ENCODE measurements at places on chromosomes 4 and X. TPM values are rescaled to one million over a fixed set of nuclear protein-coding genes. Genes with fewer than 3 reads are reported as not detected.

SAGE1 gene
- not detected for polyA plus RNA-seq

C4orf50 gene
- polyA plus RNA-seq: not detected

MBNL3 gene
- 92.1 TPM for polyA plus RNA-seq

EFHC2 gene
- not detected for polyA plus RNA-seq

TRIM60 gene
- polyA plus RNA-seq: not detected

HSFX3 gene
- not detected for polyA plus RNA-seq

DGKK gene
- polyA plus RNA-seq: not detected

TNMD gene
- polyA plus RNA-seq: not detected

WAS gene
- 27.8 TPM for polyA plus RNA-seq

NOX1 gene
- polyA plus RNA-seq: not detected

SPACA5 gene
- not detected for polyA plus RNA-seq

NUP62CL gene
- polyA plus RNA-seq: 2.0 TPM

SYTL5 gene
- not detected for polyA plus RNA-seq

TBC1D9 gene
- polyA plus RNA-seq: 4.4 TPM

PLK4 gene
- polyA plus RNA-seq: 0.61 TPM

AWAT2 gene
- polyA plus RNA-seq: not detected

MSX1 gene
- not detected for polyA plus RNA-seq

SLC16A2 gene
- polyA plus RNA-seq: 0.15 TPM

FIP1L1 gene
- 71.6 TPM for polyA plus RNA-seq

LPAR4 gene
- not detected for polyA plus RNA-seq

GRCh38 chr4:172776203-172776861 is 392.3 kb upstream of the GALNT7 start:
- DNase-seq: no peak

GRCh38 chrX:150792949-150793527 is 99.8 kb downstream of the MTMR1 start:
- no peak for DNase-seq

DNA sequence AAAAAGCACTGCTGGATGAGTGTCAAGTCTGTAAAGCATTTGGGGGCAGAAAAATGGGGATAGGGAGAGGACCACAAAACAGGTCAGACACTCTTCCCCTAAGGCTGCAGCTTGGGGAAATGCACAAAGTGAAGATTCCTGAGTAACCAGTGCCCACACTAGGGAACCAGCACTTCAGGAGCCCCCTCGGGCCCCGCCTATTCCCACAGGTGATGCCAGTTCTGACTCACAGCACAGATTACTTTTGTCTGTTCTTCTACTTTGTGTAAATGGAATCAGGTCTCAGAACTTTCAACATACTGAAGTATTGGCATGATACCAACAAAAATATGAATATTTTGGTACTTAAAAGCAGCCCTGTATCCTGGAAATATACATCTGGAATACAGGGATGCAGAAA is 112.5 kb downstream of the ADRA2C start:
- DNase-seq: no peak

DNA sequence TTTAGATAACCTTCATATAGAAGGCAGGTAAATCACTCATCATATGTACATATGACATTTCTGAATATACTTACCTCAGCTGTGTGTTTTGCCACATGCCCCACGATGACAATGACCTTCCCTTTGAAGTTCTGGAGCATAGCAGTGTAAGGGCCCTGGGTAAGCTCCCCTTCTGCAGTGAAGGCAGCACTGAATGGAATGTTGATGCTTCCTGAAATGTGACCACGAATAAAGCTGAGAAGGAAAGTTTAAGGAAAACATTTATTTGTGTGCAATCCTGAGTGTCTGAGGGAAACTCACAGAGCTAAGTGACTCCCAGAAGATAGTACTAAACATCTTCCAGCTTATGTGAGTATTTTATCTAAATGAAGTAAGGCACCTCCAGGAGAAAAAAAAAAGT is 200.1 kb downstream of the NPNT start:
- DNase-seq: no peak

DNA sequence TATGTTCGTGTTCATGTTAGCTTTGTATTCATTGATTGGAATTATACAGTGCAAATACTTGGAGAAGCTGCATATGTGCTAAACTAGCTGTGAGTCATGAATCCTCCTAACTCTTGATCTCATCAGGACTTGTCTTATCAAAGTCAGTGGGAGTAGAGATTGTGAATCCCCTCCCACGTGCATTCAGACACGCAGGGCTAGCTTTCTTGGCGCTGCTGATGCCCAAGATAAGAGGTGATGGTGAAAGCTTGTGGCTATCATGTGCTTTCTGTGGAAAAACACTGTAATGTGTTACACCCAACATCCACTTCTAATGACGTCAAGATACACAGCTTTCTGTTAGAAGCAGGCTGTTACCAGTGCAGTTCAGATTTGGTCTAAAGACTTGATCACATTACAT is 348.7 kb upstream of the HAND2 start:
- no peak for DNase-seq

GRCh38 chrX:101958139-101958538 is 26.3 kb upstream of the ZMAT1 start:
- no peak for DNase-seq

- no peak for DNase-seq
Measured at GRCh38 chr4:94517492-94517891, 65.8 kb downstream of the PDLIM5 start.

DNA sequence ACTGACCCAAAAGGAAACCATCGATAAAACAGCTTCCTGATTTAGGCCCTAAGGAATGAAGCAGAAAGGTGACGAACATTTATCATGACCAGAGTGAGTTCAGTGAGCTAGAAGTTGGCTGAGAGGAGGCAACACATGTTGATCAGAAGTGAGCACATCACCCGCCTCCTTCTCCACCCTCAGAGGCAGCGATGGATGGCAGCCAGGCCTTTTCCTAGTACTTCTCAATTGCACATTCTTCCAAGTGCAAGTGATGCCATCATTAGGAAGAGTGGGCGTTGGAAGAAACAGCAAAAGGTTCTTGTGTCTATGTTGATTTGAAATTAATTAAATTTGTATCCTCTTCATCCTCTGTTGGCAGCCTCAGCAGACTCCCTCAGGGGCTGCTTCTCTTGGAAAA is 51.7 kb downstream of the TMEM154 start:
- no peak for DNase-seq

DNA sequence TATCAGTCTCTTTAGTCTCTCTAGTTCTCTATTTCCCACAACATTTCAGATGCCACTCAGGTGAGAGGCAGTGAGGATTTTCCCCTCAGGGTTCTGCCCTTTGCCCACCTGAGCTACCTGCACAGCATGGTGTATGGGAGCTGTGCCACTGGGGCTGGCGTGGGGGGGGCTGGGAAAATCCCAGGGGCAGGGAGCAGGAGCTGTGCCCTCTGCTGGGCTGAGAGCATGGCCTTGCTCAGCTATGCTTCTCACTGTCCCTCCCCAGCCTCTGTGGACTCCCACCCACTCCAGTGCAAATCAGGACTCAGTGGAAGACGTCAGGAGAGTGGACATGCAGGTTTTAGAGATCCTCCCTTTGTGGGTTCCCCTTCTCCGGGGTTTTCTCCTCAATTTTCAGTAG is 57.2 kb downstream of the TRMT44 start:
- no peak for DNase-seq

DNA sequence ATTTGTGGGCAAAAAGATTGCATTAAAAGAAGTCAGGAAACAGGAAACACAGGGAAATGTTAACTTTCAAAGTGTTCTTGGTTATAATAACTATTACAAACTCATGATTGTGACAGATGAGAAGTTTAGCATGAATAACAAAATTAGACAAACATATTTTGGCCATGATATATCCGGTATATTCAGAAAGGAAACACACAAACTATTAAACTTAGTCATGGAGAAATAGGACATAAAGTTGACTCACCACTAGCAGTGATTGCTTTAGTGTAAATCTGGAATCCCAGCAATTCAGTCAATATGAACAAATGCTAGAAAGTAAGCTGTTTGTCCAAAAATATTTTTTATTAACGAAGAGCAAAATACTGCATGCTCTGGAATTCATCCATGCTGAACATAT is 1299.9 kb downstream of the C4orf33 start:
- no peak for DNase-seq

DNA sequence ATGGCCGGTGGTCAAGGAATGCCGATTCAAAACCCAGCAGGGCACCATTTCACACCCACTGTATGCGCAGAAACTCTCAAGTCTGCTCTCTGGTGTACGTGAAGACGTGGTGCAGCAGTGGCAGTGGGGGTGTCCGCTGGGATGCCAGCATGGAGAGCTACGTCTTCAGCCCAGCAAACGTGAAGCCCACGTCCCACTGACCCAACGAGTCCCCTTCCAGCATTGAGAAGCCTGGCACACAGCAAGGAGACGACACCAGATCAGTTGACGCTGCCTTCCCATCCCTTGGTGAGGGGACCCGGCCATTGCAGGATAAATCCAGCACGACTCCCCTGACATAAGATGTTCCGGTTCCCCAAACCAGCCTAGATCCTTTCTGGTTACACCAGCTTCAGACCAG is 2.2 kb upstream of the PLXNB3 start:
- no peak for DNase-seq

GRCh38 chrX:63250253-63250868 is 100.8 kb downstream of the SPIN4 start:
- peak; percentile 41 for DNase-seq

- DNase-seq: peak; percentile 11
Measured at GRCh38 chrX:129932821-129933321, 26.9 kb downstream of the UTP14A start.

DNA sequence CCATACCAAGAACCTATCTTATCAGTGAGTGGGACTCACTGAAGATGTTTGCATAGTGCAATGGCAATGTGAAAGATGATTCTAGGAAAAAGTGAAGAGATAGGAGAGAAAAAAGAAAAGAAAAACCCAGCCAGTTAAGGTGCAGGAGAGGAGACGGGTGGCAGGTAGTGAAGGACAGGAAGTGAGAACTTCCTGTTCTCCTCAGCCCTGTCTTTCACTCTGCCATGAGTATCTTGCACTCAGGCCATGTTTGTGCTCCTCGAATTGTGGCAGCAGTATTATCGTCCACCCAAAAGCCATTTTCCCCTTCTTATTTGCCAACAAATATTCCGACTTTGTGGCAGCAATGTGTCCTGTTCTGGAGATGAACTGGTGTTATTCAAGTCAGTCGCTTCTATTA is 8.6 kb upstream of the ENPEP start:
- DNase-seq: no peak

DNA sequence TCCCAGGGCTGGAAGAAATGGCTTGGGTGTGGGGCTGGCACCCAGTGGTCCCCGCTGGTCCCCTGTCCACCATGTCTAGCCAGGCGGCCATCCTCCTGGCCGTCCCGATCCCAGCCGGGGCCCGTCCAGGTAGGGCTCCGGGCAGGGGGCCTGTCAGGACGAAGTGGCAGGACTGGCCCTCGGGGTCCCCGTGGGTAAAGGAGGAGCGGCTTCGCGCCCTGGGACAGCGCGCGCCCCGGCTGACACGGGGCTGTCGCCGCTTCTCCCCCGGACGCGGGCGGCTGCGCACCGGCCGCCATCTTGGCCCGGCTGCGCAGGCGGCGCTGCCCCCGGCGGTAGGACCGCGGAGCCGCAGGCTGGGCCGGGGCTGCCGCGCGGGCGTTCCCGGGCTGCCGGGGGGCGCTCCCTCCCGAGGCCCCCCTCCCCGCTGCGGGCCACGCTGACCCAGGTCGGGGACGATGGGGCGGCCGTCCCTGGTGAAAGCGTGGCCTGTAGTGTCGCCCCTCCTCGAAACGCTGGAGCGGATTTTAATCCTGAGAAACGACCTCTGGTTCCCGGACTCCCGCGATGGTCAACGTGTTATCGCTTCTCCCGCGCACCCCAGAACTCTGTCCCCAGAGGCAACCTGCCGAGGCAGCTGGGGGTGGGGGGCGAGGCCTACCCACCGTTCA is 60.4 kb upstream of the BCOR start:
- no peak for DNase-seq

- no peak for DNase-seq
Measured at GRCh38 chrX:137565318-137565904, 516 bp upstream of the ZIC3 start.

- DNase-seq: no peak
Measured at GRCh38 chr4:182778222-182778982, 138.8 kb downstream of the DCTD start.

DNA sequence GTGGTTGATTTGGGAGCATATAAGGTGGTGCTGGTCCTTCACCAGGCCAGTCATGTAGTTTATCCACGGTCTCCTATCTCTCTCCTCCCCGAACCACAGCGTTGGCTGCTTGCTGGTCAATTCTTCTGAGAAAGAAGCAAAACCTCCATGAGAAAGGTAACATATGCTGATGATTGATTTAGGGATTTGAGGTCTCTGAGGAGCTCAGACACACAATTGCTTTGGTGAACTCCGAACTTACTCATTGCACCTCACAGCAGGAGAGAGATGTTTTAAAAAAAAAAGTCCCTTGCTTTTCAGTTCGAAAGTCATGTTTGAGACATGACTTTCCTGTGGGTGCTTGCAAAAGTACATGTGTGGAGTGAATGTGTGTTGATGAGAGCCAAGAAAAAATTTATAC is 100.2 kb downstream of the TSPAN7 start:
- DNase-seq: no peak

- DNase-seq: no peak
Measured at GRCh38 chr4:118586357-118586790, 98.8 kb upstream of the METTL14 start.

GRCh38 chr4:4990857-4991540 is 28.3 kb downstream of the CYTL1 start:
- DNase-seq: no peak

GRCh38 chr4:176238826-176239225 is 30.2 kb downstream of the ASB5 start:
- no peak for DNase-seq

- no peak for DNase-seq
Measured at GRCh38 chr4:59728496-59728895, 1471.6 kb upstream of the ADGRL3 start.

DNA sequence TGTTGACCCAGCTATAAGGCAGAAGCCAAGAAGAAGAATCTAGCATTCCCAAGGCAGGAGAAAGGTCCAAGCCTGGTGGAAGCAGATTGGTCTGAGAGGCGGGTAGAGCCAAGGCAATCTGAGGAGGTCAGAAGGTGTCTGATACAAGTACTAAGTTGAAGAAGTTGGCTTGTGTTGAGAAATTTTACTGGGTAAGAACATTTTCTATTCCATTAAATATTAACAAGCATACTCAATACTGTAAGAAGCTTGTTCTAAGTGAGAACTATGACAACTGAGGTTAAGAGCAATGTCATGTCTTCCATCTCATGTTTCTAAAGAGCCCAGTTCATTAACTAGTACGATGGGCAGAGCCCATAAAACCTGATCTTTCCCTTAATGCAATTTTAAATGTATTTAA is 75.0 kb downstream of the FAM13A start:
- no peak for DNase-seq

GRCh38 chr4:183627979-183628588 is 30.9 kb downstream of the RWDD4 start:
- no peak for DNase-seq

GRCh38 chr4:159021597-159022385 is 81.1 kb upstream of the RAPGEF2 start:
- no peak for DNase-seq

DNA sequence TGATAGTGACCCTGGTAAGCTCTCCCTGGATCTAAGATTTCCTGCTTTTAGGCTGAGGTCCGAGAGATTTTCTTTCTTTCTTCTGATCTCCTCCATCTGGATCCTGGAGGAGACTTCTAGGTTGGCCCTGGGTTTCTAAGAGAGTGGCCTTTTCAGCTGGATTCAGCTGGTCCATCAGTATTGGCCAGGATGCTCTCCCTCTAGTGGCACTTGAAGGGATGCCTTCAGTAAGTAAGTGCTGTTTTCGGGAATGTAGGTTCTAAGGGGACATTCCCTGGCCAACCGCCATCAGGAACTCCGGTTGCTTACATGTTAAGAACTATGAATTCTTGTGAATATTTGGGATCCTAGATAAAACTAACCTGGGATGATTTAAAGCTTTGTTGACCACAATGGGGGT is 56.9 kb downstream of the SERTM2 start:
- no peak for DNase-seq

GRCh38 chrX:24241822-24242648 is 71.8 kb downstream of the SUPT20HL2 start:
- peak; percentile 20 for DNase-seq
